Activated T-helper 1 cell treated with anti-CD3 and anti-CD28 coated beads, Interleukin-2, amount 50 U/mL, for 16 hours (primary cell): ENCODE measurements at places on chromosomes 1 and 21.

DNA sequence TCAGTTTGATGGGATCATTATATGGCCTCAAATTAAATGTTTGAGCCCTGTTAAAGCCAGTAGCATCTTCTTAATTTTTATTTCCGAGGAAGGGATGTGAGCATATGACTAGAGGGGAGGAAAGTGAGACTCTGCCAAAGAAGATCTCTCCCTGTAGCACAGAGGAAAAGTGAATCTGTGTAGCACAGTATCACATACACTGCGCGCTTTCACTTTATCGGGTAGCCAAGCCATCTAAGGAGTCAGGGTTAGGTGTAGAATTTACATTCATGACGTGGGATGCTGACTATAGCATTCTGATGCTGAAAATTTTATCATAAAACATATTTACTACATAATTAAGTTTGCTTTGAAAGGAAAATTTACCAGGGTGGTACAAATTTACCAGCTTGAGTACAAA, 24.0 kb downstream of the LRRC8D start:
- DNase-seq = no peak

- no peak for DNase-seq
Observed at GRCh38 chr21:38999161-38999560, 184.1 kb downstream of the PSMG1 start.

- DNase-seq = no peak
Observed at GRCh38 chr1:239253032-239253431, 133.3 kb upstream of the CHRM3 start.

- no peak for DNase-seq
Observed at GRCh38 chr1:187096689-187097088, 267.9 kb downstream of the PLA2G4A start.

- DNase-seq = no peak
Observed at GRCh38 chr1:87379306-87379705, 50.6 kb downstream of the LMO4 start.

- DNase-seq = no peak
Observed at GRCh38 chr1:229325853-229326487, 16.9 kb downstream of the CCSAP start.

GRCh38 chr21:36728371-36729111, 29.6 kb downstream of the SIM2 start:
- no peak for DNase-seq

DNA sequence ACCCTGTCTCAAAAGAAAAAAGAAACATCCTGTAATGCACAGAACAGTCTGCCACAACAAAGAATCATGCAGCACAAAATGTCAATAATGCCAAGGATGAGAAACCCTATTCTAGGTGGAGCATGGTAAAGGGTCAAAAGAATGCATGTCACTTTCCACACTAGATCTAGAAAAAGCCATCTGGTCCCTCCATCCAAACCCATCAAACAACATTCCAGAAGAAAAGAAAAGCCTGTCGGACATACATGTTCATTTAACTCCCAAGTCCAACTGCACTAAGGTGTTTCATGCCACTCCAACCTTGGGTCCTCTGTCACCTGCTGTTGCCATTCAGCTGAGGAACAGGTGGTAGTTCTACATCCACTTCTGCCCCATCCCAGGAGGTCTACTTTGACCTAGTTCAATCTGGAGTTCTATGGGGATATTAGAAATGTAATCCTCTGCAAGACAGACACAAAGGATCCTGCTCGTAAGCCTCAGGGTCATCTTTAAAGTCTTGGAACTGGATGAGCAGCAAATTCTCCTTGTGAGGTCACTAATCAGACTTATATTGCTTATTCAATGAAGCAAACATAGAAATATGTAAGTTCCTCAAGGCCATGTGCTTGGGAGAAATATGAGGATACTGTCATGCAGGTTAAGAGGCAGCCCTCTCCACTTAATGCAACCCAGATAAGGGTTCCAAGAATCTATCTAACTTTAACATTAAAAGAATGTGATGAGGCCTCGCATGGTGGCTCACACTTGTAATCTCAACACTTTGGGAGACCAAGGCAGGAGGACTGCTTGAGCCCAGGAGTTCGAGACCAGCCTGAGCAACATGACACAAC, 3.7 kb downstream of the DEDD start:
- DNase-seq = no peak

DNA sequence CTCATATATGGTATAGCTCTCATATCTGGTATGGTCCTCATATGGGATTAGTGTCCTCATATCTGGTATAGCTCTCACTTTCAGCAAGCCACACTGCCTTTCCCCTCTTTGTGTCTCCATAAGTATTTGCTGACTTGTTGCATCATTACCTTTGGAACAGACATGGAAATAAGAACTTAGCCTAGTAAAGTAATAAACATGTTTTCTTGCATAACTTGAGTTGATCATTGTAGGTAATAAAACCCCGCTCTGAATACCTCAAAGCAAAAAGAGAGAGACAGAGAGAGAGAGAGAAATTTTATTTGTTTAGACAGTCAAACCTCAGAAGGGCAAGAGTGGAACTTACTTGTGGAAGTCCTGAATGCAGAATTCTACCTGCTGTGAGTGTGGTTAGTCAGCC, 170.3 kb downstream of the GREM2 start:
- DNase-seq = no peak

DNA sequence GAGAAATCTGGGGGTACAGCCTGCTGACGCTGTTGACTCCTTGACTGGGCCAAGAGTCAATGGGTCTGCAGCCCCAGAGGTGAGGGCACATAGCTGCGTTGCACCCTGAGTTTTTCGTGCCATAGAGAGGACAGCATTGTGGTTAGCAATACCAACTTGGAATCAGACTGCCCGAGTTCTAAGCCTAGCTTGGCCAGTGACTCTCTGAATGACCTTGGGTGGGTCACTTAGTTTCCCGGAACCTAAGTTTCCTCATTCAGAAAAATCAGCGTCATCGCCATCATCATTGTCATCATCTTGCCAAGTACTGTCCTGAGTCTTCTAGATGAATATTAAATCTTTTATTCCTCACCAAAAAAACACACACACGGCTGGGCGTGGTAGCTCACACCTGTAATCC, 151.2 kb upstream of the TMEM51 start:
- no peak for DNase-seq

DNA sequence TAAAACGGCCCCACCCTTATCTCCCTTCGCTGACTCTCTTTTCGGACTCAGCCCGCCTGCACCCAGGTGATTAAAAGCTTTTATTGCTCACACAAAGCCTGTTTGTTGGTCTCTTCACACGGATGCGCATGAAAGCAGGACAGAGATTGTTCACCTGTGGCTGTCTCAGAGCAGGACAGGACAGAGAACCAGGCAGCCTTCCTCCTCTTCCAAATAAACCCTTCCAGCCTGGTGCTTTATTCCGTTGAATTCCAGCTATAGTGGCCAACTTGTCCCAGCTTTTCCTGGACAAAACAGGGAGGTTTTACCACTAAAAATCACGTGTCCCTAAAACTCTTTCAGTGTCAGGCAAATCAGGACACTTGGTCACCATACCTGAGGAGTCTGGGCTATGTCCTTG, 9.5 kb upstream of the DMRTB1 start:
- no peak for DNase-seq

DNA sequence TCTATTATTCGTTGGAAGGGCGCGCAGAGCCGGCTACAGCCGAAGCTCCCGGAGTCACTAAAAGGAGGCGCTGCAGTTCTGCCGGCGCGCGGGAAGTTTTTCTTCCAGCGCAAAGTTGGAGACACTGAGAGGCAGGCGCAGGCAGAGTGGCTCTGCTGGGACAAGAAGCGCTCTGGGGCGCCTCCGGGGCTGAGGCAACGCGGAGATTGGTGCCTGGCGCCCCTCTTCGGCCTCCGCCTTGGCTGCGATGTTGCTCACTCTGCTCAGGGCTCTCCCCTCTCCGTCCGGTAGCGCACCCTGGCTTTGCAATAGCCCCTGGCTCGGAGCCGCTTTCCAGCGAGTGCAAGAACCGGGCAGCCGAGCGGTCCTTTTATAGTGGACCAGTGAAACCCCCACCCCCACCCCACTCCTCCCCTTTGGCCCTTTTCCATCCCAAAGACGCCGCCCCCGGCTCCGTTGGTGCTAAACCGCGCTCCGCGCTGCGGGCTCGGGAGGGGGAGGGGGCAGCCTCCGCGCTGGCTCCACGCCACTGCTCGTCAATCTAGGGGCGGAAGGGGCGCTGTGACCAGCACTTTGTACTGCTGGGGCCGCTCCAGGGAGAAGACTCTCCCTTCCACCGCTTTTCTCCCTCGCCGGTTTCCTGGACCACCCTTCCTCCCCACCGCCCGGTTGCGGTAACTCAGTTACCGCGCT, at the start of gene ADAMTS1:
ADAMTS1 (minus strand) TSS at position 344 of the 693 bp plus-strand sequence. CDS start 455 bp downstream, outside the sequence.
- DNase-seq = no peak

GRCh38 chr1:104906141-104906540, 1156.4 kb downstream of the AMY1C start:
- no peak for DNase-seq

- DNase-seq = peak; percentile 44
Observed at GRCh38 chr1:89608319-89608983, 24.5 kb upstream of the LRRC8C start.

DNA sequence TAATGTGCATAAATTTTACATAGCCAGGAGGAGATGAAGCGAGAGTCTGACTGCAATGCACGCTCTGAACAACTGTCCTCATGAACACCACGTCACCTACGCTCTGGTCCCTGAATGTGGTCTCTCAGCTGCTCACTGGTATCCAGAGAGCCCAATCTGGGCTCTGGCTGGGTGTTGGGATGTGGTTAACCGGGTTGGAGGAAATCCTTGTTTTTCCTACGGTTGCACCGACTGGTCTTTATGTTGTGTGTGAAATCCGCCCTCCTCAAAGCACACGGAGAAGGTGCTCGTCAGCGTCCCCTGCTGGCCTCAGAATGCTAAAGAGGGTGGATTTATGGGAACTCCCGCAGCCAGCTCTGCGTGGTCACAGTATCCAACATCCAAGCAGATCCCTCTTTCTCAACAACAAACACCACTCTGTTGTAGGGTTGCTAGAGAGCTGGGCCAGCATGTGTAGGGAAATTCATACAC, 51.8 kb upstream of the FAM89A start:
- no peak for DNase-seq

DNA sequence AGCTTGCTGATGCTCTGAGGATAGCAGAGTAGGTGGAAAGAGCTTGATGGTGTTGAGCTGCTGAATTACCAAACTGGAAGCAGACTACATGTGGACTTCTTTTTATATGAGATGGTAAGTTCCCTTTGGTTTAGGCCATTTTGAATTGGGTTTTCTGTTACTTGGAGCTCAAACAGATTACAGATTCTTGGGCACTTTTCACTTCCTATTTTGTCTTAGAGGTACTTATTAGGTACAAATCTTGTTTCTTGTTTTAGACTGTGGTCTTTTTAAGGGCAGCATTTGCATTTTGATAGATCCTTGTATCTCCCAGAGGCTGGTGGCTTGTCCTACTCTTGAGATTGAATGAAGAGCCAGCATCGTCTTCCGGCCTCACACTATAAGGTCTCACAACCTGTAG, 70.2 kb downstream of the GADD45A start:
- DNase-seq = no peak

GRCh38 chr1:200733907-200734306, 4.8 kb upstream of the CAMSAP2 start:
- no peak for DNase-seq

DNA sequence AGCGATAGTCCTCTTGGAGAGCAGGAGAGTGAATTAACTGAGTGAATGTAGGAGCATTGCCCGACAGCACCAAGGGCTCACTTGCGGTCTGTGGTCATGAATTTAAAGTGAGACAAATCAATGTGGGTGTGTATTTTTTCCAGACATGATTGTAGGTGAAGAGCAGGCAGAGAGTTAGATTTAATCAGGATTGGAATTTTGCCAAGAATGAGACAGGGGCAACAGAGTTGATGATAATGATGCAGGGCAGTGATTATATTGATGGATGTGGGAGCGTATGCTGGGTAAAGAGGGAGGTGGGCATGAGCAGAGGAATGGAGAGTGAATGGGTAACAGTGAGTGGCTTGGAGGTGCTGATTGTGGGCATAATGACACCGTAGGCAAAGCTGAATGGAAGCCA, 20.0 kb upstream of the SYT6 start:
- DNase-seq = no peak

DNA sequence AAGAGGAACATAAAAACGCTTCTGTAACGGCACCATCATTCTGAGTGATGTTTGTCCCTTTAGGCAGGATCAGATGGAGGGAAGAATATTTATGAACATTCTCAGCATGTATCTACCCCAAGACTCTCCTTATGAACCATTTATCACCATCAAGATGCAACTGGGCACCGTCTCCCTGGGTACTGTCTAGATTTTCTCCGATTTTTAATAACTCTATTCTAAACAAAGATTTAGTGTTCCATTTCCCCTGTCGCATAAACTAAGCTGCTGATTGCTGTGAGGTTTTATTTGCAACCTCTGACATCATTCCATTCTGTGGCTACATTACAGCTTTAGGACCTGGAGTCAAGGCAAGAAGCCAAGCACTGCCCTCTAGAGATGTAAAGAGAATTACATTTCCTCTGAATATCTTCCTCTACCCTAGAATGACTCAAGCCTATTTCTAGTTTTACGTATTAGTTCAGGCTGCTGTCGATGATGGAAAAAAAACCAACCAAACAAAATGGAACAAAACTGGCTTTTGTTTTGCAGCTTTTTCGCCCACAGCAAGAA, 130.1 kb upstream of the MAP1LC3C start:
- DNase-seq = no peak

GRCh38 chr21:46295177-46295770, 9.1 kb downstream of the YBEY start:
- DNase-seq = no peak

DNA sequence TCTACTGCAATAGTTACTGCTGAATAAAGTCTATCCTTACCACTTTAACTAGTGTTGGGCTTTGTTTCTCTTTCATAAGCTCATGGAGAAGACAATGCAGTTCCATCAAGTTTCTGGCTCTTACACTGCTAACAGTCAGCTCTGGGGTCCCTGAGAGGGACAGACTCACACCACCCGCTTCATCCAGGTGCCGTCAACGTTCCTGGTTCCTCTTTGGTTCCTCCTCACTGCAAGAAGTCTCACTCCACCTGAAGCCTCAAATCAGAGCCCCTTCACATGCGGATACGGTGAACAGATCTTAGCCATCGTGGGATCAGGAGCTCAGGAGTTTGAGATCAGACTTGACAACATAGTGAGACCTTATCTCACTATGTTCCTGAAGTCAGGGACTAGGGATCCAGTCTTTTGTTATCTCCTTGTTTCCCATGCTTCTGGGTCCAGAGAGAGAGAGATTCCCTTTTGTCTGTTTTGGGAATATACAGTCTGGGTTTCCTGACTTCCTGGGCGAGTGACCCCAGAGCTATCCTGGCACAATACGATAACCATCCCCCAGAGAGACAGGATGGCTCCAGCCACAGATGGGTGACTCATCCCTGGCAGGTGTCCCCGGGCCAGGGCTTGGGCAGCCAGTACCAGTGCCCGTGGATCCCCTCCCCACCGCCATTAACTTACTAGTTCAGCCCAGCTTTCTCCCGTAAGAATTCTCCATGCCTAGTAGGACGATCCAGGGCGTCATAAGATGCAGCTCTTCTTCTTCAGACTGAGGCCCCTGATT, 14.3 kb upstream of the PCP4 start:
- DNase-seq = no peak

GRCh38 chr1:213983493-213984386, 4.0 kb upstream of the PROX1 start:
- DNase-seq = no peak

- no peak for DNase-seq
Observed at GRCh38 chr1:157968508-157968907, 24.9 kb upstream of the KIRREL1 start.
